ENCODE measurements at places on chromosomes 7 and 10.
A peak's percentile ranks its signal among the peaks of the same experiment; 100 is the strongest.

GRCh38 chr10:71213127-71213621 lies 804 bp downstream of the UNC5B start:
- DNase-seq = no peak

DNA sequence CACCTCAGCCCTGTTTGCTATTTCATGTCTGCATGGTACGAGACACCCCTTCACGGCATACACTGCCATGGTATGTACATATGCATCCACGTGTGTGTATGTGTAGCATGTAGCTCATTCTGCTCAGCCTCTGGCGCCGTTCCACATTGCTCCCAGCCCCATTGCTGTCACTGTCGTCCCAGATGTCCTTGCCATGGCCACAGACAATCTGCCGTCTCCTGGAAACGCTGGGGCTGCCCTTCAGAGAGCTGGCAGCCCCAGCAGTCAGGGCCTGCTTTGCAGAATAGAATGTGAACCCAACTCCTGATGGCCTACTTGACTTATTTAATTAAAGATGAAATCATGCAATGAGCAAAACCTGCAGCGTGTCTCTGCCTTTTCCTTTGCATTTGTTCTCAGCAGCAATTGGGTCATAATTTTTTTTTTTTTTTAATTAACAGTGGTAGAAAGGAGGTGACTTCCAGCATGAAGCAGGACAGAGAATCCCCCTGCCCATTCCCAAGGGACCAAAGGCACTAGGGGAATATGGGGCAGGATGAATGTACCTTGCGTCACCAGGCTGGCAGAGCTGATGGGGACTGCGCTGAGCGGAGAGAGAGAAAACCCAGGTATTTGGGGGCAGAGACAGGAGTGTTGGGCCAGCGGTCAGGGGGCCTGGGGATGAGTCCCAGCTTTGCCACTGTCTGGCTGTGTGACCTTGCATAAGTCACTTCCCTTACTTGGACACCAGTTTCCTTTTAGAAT lies 49.2 kb downstream of the CHST3 start:
- no peak for DNase-seq

GRCh38 chr10:49140304-49141177 lies 6.7 kb upstream of the FAM170B start:
- no peak for DNase-seq

GRCh38 chr7:50166997-50167965 lies 74.2 kb upstream of the ZPBP start:
- DNase-seq = no peak

GRCh38 chr7:108308903-108309302 lies 147.3 kb downstream of the NRCAM start:
- DNase-seq = no peak

DNA sequence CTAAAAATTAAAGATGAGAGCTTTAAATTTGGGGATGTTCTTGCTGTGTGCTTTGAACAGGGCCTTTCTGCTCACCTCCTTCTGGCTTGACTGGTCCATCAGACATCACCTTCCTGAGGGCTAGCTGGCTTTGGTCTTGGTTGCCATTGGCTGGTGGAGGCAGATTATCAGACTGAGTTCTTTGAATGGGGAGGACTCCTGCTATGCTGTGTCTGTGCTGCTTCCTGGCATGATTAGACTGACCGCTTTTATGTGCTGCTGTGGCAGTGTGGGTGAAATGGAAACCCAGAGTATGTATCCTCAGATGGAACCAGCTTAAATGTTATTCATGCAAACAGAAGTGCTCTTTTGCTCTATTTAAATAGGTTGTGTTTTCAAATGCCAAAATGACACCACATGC lies 341.6 kb downstream of the PCLO start:
- no peak for DNase-seq

DNA sequence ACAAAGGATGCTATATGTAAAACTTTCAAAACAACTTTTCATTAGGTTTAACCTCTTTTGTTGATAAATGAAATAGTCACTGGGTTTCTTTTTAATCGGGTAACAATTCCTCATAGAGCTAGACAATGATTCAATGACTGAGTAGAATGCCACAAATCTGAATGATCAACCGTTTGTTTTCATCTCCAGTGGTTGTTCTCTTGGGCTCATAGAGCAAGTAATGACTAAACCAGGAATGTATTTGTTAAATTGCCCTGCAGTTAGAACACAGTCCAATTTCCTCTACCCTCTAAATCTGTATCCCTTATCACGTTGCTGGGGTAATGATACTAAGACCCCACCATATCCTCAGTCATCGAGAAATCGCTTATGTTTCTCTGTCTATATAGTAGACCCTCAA lies 40.0 kb downstream of the CNNM1 start:
- DNase-seq = no peak

- no peak for DNase-seq
Measured at GRCh38 chr10:33314811-33315561, 19.5 kb downstream of the NRP1 start.

GRCh38 chr10:50857579-50857978 lies 27.8 kb downstream of the A1CF start:
- no peak for DNase-seq

DNA sequence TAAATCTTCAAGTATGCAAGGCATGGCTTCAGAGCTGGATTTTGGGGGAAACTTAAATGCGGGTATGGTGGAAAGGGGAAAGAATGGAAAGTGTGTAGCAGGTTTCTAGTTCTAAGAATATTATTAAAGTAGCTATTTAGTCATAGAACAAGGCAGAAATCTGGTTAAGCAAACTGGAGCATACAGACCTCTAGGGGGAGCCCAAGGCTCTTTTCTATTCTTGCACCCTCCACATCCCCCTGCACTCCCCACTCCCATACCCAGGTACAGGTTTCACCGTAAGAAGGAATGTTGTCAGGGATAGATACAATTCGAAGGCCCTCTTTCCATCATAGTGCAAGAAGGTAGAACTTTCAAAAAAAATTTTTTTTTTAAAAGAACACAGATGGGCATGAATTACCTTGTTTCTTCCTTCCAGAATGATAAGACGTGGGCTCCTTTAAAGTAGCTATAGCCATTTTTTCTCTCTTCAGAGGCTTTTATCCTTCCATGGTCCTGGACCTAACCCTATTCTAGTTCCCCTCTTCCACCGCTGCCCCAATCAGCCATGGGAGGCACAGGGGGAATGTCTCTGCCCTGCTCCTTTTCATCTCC lies 41.5 kb upstream of the SMIM30 start:
- DNase-seq = no peak

DNA sequence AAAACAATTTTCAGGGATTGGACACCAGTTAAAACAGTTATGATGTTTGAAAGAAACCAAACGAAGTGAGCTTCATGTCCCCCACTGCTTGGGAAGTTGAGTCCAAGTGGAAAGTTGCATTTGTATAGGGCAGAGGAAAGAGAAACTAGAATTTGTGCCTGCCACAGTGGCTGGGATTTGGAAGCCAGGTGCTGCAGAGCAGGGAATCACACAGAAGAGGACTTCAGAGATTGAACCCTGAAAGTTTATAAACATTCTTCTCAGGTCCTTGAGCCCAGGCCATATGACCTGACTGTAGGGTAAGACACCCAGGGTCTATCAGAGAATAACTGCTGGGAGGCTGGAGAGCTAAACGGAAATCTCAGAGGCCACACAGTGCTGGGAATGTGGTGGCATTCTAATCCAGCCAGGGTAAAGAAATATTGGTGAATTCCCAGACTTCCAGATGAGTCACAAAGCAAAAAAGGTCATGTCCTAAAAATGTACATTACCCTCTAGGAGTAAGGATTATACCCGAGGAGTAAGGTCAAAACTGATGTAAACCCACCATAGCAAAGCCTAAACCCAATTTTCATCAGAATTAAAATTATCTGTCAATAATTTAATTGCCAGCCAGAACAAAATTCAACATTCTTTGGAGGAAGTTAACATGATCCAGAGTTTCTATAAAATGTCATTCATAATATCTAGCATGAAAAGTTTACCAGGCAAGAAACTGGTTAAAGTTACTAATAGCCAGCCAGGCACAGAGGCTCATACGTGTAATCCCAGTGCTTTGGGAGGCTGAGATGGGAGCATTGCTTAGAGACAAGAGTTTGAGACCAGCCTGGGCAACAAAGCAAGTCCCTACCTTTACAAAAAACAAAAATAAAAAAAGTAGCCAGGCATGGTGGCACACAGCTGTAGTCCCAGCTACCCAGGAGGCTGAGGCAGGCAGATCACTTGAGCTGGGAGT lies 31.2 kb downstream of the TOMM7 start:
- no peak for DNase-seq

- no peak for DNase-seq
Measured at GRCh38 chr7:90621747-90622140, 25.6 kb downstream of the CDK14 start.

DNA sequence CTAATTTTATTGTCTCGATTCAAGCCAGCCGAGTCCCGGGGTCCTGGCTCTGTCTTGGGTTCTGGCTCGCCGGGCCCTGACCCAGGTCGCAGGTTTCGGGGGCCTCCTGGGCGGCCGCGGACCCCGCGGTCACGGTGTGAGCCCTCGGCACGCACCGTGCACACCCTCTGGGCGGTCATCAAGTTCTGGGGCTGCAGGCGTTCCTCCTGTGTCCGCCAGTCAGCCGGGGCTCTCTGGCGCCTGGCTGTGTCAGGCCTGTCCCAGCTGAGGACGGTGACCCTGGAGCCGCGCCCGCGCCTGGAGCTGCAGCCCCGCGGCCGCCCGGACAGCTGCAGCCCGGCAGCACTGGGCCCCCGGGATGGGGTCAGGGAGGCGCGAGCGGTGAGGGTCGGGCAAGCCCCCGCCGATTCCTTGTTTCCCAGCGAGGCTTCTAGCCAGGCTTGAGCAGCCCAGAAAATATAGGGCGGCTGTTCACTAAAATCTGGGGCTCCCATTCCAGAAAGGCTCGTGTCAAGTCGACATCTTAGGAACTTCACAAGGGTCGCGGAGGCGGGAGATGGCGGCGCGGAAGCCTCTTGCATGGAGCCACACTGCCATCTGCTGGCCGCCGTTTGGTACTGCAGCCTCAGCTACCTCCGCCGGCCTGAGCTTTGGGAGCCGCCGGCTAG lies 4.2 kb upstream of the HOXA7 start:
- peak; percentile 76 for DNase-seq

DNA sequence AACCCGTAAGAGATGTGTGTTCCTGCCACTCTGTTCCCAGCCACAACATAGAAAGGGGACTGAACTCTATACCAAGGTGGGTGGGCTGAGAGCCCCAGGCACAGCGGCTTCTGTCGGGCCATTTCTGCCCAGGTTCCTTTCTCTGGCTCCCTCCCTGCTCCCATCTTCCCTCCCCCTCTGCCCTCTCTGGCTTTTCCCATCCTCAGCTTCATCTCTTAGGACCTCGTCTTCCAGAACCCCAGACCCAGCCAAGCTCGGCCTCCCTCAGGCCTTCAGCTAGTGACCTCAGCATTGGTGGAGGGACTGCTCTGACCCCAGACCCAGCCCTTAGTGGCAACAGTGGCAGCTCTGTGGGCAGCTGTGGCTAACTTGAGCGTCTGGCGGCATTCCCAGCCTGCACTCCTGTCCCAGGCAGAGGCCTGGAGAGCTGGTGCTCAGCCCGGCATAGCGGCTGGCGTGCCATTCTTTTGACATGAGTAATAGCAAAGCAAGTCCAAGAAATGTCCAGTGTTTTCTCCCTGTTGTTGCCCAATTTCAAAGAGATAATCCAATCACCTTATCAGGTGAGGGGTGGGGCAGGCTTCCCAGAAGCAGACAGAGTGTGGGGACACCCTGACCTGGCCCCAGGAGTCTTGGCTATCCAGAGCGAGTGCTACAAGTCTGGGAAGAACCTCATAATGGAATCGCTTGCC lies 15.9 kb downstream of the PTPRE start:
- DNase-seq = no peak

DNA sequence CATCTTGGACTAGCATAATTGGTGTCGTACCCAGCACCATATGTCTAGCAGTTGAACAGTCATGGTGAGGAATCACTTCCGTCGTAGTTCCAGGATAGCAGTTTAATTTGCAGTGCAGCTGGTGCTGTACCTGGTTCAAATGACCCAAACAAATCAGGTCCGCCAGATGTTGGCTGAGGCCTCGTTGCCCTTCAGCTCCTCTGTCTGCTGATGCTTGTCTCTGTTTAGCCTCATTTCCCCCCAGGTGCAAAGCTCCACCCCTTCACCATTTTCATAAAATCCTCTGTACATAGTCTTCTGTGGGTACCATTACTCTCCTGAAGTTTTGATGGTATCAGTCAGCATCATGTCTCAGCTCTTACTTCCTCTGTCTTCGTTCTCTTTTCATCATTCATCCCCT lies 35.1 kb downstream of the UMAD1 start:
- DNase-seq = no peak

GRCh38 chr7:35389636-35390035 lies 135.7 kb upstream of the TBX20 start:
- no peak for DNase-seq

GRCh38 chr7:114843102-114843501 lies 78.8 kb upstream of the MDFIC start:
- no peak for DNase-seq

DNA sequence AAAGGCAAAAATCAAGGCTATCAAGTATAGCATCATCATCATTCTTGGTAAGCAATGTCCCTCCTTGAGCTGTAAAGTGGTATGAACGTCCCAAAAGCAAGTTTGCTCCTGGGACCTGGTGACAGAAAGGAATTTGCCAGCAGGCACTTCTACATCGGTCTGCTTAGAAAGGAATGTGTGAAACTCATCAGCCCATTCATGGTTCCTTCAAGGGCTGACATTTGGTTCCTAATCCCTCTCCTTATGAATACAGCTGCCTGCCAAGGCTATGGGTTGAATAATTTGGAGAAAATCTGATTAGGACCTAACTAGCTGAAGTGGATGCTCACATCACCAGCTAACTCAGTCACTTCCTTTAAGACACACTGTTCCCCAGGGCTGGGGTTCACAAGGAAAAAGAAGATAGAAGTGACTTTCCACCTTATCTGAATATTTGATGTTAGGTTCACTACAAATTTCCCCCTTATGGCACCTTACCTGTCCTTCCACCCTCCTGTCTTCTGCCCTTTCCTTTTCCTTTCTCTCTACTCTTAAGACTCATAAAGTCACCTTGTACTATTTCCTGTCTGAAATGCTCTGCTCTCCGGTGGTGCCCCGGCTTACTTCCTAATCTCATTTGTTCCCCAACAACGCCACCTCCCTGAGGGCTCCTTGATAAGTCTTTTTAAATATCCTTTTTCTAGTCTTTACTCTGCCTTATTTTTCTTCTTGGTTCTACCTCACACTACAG lies 187.1 kb downstream of the NPSR1 start:
- no peak for DNase-seq

GRCh38 chr7:45885264-45885882 lies 2.9 kb upstream of the IGFBP1 start:
- DNase-seq = no peak

DNA sequence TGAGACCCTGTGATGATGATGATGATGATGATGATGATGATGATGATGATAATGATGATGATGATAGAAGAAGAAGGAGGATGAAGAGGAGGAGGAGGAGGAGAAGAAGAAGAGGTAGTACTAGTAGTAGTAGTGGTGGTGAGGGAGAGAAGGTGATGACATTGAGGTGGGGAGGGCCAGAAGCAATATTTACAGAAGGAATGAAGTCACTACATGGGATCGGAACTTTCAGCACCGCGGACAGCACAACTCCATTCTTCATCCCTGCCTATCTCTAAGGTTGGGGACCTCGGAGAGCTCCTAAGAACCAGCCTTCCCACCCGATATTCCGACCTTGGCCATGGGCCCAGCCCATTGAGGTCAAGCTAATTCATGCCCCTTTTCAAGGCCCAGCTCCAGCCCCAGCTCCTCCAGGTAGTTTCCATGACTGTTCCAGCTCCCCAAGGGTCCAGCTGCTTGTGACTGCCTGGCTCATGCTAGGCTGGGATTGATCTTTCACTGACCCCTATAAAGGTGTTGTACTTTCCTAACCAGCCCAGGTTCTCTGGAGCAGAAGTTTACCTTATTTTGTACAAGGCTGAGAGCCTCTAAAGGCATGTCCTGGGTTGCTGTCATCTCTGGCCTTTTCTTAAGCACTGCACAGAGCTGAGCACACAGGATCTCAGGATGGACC lies 10.3 kb downstream of the CRHR2 start:
- DNase-seq = no peak

Measured in activated naive CD4-positive, alpha-beta T cell (primary cell).